ENCODE measurements at places on chromosomes 11 and 22.
A peak's percentile ranks its signal among the peaks of the same experiment; 100 is the strongest.

DNA sequence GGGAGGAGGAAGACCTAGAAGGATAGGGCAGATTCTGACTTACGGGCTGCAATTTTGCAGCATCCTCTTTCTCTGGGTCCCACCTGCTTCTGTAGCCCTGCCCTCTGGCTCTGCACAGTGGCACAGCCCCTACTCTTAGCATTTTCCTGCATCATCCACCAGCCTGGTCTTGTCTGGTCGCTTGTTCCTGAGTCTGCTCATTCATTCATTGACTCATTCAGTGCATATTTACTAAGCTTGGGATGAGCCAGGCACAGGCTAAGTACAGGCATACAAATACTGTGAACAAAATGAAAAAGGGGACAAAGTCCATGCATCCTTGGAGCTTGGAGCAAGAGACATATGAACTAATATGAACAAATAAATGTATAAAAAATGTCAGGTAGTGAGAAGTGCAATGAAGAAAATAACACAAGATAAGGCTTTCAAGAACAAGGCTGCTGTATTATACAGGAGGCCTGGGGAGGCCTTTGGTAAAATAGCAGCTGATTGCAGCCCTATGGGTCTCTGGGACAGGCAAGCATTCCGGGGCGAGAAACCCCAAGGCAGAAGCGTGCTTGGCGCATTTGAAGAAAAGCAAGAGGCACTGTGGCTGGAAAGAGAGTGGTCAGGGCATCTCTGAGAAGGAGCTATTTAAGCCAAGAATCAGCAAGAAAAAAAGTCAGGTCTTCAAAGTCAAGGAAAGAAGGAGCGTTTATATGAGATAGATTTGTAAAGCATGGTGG, 108.0 kb upstream of the ALX4 start:
- no peak for DNase-seq

DNA sequence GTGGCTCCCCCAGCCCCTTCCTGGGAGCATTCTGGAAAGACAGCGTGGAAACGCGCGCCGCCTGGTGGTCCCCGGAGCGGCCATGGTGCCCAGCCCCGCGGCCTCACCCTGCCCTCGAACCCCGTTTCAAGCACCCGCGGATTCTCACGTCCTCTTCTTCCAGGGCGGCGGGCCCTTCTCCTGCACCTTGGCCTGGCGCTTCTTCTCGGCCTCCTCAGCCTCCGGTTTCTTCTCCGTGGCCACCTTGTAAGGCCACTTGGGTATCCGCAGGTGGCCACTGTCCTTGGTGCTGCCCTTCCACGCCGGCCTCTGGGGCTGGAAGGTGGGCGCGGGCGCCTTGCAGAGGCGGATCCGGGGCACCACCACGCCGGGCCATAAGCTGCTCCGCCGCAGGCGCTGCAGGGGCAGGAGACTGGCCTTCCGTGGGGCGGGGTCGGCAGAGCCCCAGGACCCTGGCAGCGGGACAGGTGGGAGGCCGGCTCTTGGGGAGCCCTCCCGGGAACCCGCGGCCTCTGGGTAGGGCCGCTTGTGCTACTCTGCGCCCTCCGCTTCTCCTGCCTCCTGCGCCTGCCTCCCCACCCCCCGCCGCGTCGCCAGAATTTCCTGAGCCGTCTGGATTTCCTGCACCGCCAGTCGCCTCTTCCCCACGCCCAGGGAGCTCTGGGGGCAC, 83.4 kb downstream of the TRIM51G start:
- DNase-seq, result peak; percentile 90

DNA sequence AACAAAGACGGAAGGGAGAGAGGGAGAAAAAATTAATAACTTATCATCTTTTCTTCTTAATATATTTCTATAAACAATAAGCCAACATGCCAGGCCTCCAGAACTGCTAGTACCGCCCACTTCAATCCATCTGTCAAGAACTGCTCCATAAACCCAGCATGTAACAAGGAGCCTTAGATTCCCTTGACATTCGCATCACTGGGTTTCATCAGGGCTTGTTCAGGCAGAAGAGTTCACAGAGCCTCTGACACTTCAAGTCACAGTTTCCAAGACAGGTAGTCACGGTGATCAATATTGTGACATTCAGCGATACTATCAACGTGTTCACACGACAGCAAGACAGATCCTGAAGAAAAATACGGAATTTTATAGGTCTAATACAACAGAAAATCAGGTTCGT, 61.7 kb downstream of the LARGE2 start:
- DNase-seq, result no peak

- no peak for DNase-seq
These were observed 40.1 kb upstream of the SLC1A2 start for GRCh38 chr11:35459489-35459888.

DNA sequence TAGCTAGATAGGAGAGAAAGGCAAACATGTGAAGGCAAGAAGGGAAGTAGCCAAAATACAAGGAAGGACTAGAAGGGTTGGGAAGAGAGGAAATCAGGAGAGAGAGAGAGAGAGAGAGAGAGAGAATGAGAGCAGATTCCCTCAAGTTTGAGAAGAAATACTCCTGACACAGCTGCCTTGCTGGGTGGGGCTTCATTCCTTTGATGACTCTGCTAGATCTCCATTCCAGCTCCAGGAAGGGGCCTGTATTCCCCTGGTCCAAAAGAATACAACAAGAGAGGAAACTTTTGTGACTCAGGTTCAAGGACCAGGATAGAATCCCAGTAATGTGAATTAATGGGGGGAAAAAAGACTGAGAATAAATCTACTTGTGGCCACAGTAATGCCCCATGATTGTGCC, 62.9 kb upstream of the SPON1 start:
- DNase-seq, result no peak

DNA sequence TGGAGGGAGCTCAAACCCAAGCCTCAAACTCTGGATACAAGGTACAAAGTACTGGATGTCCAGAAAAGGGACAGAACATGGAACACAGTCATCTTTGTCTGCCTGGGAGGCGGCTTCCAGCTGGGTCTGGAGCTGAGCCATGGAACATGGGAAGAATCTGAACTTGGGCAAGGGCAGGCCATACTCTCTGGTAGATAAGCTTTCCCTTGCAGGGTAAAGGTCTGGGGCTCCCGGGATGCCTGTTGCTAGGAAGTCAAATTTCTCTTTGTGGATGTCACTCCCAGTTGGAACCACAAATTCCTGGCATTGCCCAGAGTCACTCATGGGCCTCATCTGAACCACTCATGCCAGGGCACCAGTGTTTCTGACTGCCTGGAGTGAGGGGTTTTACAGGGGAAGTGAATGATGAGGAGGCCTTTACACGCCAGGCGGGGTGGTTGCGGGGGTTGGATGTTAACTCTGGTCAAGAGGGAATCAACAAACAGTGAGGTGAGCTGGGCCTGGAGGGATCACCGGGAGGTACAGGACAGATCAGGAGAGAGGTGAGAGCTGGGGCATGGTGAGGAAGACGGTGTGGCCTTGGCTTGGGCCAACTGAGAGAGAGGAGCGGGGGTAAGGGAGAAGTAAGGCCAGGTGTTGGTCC, 5.7 kb downstream of the FTH1 start:
- DNase-seq, result no peak

- DNase-seq, result no peak
These were observed 28.2 kb downstream of the A4GALT start for GRCh38 chr22:42692239-42693054.

DNA sequence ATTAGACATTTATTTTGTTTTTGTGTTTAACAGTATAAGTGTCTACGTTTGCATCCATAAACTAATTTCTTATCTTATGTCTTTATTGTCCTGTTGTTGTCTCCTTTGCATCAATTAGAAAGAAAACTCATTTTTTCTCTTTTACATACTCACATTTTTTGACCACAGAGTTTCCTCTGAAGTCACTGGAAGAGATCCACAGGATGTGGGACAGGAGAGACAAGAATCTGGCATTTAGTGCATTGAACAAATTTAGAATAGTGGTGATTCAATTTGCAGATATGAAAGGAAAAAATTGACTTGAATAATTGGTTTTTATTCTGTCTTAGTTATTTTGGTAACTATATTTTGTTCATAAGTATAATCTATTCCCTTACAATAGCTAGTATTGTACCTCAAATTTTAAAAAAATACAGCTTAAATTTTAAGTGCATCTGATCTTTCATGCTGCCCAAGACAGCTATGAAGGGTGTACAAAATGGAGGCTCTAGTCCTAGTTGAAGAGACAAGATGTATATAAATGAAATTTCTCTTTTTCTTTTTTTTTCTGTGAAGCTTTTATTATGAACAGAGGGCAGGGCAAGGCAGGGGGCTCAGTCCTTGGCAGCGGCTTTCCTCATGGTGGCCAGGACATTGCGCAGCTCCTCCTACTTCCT, 24.4 kb downstream of the HORMAD2 start:
- DNase-seq, result no peak

DNA sequence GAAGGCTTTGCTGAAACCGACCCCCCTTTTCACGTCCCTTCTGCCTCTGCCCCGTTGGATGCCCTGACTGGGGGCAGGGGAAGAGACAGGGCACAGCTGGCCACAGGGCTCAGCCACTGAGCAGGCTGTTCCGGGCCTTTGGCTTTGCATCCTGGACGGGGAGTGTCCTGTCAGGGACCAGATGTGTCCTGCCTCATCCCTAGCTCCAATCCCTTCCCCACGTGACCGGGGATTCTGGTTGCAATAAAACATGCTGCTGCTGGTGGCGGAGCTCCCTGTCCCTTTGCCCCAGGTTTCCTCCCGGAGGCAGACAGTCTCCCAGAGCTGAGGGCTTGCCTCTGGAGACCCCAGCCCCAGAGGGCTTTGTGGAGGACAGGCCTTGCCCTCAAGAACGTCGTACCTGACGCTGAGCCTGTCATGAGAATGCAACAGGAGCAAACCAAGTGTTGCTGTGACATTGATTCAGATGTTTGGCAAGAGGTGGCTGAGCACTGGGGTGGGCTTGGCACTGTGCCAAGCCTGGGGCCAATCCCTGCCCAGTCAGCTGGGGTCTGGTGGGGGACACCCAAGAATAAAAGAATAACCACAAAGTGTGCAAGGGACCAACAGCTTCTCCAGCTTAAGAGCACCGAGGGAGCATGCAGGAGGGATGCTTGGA, 7.3 kb downstream of the CDC42EP2 start:
- no peak for DNase-seq

DNA sequence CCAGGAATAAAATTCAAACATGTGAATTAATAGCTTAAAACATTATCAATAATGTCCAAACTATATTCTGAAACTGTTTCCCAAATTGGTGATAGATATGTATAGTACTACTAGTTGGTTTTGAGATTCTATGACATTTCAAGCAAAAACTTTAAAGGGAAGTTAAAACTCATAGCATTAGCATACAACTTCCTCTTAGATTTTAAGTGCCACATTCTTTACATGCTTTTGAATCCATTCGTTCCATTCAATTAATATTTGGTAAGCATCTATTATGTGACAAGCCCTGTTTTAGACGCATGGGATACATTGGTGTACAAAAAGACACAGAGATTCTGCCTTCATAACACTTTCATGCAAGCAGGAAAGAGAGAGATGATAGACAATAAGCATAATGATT, 8.9 kb downstream of the PATL1 start:
- no peak for DNase-seq

GRCh38 chr22:20738394-20739089, 35.4 kb upstream of the SERPIND1 start:
- no peak for DNase-seq

GRCh38 chr11:31799435-31800397, 11.4 kb downstream of the PAX6 start:
- DNase-seq, result no peak

DNA sequence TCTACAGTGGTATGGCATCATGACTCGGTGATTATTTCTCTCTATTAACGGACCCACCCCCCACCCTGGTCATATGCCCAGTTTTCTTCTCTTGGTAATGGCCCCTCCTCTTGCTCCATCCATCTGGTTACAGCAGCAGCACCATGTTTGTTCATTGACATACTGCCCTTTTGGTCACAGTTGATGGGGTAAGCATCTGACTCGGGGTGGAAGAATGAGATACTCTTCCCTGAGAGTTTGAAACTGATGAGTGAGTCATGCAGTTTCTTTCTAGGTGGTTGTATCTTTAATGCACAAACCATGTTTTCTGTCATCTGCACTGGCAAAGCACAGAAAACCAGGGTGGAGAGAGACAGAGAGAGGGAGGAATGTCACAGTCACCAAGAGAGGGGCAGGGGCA, 126.0 kb downstream of the SYN3 start:
- DNase-seq, result no peak

GRCh38 chr11:33670250-33671011, 30.2 kb downstream of the C11orf91 start:
- no peak for DNase-seq

- peak; percentile 81 for DNase-seq
These were observed 4.3 kb upstream of the LMO1 start for GRCh38 chr11:8267831-8268529.

GRCh38 chr11:116202922-116203321, 569.9 kb downstream of the BUD13 start:
- DNase-seq, result no peak

DNA sequence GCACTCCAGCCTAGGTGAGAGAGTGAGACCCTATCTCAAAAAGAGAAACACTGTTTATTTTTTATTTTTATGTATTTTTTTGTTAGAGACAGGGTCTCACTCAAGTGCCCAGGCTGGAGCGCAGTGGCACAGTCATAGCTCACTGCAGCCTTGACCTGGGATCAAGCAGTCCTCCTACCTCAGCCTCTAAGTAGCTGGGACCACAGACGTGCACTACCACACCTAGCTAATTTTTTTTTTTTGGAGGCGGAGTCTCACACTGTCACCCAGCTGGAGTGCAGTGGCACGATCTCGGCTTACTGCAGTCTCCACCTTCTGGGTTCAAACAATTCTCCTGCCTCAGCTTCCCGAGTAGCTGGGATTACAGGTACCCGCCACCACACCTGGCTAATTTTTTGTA, 6.4 kb downstream of the RBX1 start:
- no peak for DNase-seq

DNA sequence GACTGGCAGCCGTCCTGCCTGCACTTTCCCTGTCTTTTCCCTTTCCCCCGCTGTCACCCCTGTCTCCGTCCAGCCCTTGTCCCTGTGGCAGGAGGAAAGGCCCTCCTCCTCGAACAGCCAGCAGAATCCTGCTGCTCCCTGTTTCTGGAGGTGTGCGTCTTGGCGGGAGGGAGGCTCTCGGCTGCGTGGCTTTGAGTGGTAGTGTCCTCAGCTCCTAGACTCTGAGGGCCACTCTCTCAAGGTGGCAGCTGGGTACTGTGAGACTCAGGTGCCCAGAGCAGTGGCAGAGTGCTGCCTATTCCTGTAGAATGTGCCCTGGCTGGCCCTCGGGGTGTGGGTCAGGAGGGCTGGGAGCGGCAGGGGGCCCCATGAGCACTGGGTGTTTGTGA, 9.1 kb upstream of the RANBP1 start:
- peak; percentile 67 for DNase-seq

DNA sequence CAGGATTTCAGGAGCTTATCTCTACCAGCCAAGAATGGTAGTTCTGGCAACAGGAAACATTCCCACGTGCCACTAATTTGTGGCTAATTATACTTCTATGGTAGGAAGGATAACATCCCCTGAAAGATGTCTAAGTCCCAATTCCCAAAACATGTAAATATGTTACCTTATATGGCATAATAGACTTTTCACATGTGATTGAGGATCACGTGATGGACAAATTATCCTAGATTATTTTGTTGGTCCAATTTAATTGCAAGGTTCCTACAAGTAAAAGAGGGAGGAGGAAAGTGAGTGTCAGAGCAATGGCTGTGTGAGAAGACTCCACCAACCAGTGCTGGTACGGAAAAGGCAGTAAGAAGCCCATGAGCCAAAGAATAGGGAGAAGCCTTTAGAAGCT, 9.9 kb upstream of the MSANTD4 start:
- DNase-seq, result no peak
